AG04450 (cell line): ENCODE measurements at places on chromosomes 4 and X. TPM values are rescaled to one million over a fixed set of nuclear protein-coding genes. Genes with fewer than 3 reads are reported as not detected.

GRCh38 chrX:111483135-111483534, 28.3 kb upstream of the SERTM2 start:
- no peak for DNase-seq

ZCCHC18 gene
- 1.9 and 2.1 TPM in 2 replicates for polyA plus RNA-seq

DNA sequence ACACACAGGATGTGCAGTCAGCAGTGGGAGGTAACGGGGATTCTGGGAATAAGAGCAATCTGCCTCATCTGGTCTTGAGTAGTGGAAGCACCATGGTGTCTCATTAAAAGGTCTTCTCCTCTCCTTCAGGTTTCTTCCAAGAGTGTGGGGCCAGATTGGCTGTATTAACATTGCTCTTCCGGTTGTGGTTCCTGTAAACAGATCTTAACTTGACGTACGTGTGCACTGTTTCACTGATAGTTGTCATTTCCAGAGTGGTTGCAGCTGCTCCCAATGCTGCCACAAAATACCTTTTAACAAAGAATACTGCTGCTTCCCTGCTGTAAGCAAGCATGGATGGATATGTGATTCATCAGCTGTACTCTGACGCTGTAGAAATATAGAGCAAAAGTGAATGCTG, 1443.4 kb upstream of the TENM3 start:
- no peak for DNase-seq

GRCh38 chrX:103437147-103437873, 61.0 kb downstream of the BEX3 start:
- DNase-seq, result no peak

NKX6-1 gene
- 0.05 and 0.07 TPM in 2 replicates for polyA plus RNA-seq

GRCh38 chrX:67328476-67328875, 215.3 kb upstream of the AR start:
- DNase-seq, result no peak

- DNase-seq, result no peak
These were observed 1145.0 kb downstream of the RPA4 start for GRCh38 chrX:98028691-98029090.

ARMCX2 gene
- polyA plus RNA-seq, result 78.4 and 81.7 TPM in 2 replicates

GRCh38 chr4:98577956-98578355, 80.5 kb downstream of the TSPAN5 start:
- DNase-seq, result no peak

- no peak for DNase-seq
These were observed 108.1 kb downstream of the DHX15 start for GRCh38 chr4:24476282-24476681.

CCKAR gene
- 0.10 and 0.27 TPM in 2 replicates for polyA plus RNA-seq

HDAC6 gene
- polyA plus RNA-seq, result 20.5 and 22.8 TPM in 2 replicates

PABPC4L gene
- polyA plus RNA-seq, result 0.86 and 1.3 TPM in 2 replicates

GRCh38 chr4:76744241-76744921, 153.6 kb downstream of the SOWAHB start:
- DNase-seq, result no peak

- DNase-seq, result no peak
These were observed 136.1 kb upstream of the MAP9 start for GRCh38 chr4:155512817-155513216.

GRCh38 chr4:92368653-92369052, 64.9 kb downstream of the GRID2 start:
- no peak for DNase-seq

DNA sequence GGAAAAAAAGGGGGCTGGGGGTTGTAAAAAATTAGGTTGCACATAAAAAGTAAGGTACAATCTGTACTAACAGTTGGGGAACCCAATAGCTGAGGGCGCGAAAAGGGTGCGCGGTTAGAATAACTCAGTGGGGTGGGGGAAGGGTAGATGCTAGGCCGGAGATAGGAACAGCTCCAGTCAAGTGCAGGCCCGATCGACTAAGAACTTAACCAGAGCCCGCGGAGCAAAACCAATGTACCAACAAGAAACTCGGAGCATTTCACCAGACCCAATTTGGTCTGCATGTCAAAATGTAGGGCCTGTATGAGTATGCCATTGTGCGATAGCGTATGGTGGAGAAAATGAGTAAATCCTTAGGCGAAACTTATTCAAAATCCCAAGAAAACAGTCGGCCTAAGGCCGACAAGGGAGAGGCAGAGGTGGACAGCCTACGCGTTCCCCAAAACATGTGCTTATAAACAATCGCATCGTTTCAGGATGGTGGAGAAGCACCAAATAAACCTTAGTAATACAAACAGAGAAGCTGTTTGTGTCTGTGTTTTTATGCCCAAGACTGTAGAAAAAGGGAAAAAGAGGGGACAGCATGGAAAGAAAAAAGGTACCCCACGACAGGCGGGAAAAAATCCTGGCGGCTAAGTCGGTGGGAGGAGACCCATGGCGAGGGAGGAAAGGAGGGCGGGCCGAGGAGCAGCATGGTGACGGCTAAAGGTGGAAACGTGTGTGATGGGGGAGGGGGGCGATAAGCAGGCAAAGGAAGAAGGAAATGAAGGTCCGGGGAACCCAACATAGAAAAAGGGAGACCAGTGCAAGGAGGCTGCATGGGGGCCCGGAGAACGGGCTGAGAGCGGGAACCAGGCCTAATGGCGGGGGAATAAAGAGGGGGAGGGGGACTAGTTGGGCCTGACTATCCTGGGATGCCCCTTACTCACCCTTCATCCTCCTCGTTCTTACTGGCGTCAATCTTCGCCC, 990 bp downstream of the HNRNPD start:
- no peak for DNase-seq

- no peak for DNase-seq
These were observed 49.2 kb downstream of the WDFY3 start for GRCh38 chr4:84917086-84917821.

DNA sequence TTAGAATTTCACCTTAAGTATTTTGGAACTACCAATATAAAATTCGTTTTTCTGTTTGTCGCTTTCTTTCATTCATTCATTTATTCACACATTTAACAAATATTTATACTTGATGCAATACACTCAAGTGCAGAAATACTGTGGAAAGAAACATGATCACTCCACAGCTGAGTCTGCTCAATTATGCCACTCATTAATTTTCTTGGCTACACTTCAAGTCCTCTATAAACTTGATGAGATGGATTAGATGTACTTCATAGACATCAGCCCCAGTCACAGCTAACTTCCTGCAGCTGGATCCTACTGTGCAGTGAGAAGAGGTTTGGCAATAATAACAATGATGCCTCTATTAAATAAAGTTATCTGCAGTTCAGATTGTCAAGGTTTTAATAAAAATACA, 208.1 kb downstream of the PDGFC start:
- DNase-seq, result no peak

HTRA3 gene
- polyA plus RNA-seq, result 16.3 and 19.7 TPM in 2 replicates

THAP9 gene
- 2.2 and 3.2 TPM in 2 replicates for polyA plus RNA-seq

GRCh38 chr4:82071951-82072350, 301.8 kb downstream of the HNRNPD start:
- DNase-seq, result no peak

GRCh38 chr4:154018659-154019058, 229.8 kb upstream of the SFRP2 start:
- DNase-seq, result no peak

DNA sequence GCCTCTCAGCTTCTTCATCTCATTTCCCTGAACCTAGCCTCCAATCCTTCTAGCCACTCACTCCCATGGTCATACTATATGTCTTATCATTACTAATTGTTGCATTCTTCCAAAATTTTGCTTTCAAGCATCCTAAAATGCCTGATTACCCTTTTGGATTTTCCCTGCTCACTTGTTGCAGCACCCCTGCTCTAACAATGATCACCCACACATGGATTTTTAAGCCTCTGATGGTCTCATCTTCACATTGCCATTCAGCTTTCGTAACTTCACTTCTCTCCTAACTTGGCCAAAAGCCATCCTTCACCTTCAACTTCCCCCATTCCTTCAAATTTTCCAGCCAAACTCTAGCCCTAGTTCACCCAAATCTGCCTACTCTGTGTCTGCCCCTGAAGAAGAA, 33.8 kb upstream of the MGST2 start:
- no peak for DNase-seq

GLUD2 gene
- polyA plus RNA-seq, result 1.3 and 1.4 TPM in 2 replicates

DNA sequence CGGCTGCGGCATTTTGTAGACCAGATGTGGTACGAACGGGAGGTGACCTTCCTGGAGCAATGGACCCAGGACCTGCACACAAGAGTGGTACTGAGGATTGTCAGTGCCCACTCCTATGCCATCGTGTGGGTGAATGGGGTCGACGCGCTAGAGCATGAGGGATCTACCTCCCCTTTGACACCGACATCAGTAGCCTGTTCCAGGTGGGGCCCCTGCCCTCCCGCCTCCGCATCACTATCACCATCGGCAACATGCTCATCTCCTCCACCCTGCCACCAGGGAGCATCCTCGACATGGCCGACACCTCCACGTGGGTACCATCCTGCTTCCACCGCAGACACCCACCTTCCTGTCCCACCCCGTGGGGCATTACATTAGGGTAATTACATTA, 46.2 kb downstream of the SMARCA5 start:
- DNase-seq, result no peak

- no peak for DNase-seq
These were observed 4.2 kb upstream of the AKAP17A start for GRCh38 chrX:1587161-1587560.
